Fibroblast of pulmonary artery (primary cell): ENCODE measurements at places on chromosomes 5 and 9.

- no peak for DNase-seq
Observed at GRCh38 chr9:132774886-132775285, 103.2 kb downstream of the AK8 start.

DNA sequence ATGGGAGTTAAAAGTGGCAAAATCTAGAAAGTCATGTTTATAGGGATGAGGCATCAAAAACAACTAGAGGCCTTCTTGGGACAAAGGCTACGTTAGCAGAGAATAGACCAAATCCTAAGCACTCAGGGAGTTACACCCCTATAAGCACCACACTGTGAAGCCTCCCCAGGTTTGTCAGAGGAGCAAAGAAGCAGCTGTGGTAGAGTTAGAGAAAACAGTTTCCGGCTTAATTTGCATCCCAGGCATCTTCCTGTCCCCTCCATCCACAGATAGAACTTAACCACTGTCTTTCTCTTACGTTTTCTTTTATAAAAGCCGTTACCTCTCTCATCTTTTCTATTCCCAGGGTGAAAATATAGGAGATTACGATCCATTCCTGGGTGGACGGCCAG, 188.6 kb upstream of the KLF9 start:
- no peak for DNase-seq

- no peak for DNase-seq
Observed at GRCh38 chr9:125986966-125987365, 239.8 kb downstream of the PBX3 start.

GRCh38 chr5:173399851-173400250, 71.6 kb upstream of the STC2 start:
- DNase-seq, result no peak

GRCh38 chr5:68279984-68280383, 64.4 kb downstream of the PIK3R1 start:
- no peak for DNase-seq

- no peak for DNase-seq
Observed at GRCh38 chr9:22529426-22530199, 83.0 kb downstream of the DMRTA1 start.

- peak; percentile 95 for DNase-seq
Observed at GRCh38 chr5:84487963-84488362, 103.3 kb upstream of the EDIL3 start.

DNA sequence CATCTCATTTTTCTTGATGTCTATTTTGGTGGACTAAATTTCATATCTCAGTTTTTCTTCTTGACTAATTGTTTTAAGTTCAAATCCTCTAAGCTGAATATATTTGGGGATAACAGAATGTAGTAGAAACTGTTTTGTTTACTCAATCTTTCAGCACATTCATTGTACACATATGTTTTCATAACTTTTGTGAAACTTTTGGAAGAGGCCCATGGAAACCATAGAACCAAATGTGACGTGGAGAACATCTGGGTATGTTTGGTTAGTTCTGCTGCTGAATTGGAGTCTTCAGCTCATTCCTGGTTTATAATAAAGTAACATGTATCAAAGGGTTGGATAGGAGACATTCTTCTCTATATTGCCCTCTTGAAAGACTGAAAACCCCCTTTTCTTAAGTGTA, 88.4 kb downstream of the CCDC171 start:
- DNase-seq, result no peak

- DNase-seq, result no peak
Observed at GRCh38 chr5:147920420-147921030, 14.2 kb upstream of the C5orf46 start.

DNA sequence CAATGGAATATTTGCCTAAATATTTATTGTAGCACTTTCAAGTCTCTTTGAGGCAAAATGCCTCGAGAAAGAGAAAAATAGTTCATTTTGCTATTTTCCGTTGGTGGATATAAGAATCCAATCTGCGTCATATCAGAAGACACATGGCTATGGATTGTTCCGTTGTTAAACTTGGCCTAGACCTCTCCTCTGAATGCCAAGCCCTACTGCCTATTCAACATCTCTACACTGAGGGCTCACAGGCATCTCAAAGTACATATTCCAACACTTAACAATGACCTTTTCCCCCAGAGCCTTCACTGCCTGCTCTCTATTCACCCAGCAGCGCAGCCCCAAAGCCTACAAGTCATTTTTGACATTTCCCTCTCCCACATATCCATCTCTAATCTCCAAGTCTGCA, 350.1 kb downstream of the GLIS3 start:
- DNase-seq, result no peak

GRCh38 chr5:135126688-135127438, 92.8 kb upstream of the PITX1 start:
- DNase-seq, result no peak

DNA sequence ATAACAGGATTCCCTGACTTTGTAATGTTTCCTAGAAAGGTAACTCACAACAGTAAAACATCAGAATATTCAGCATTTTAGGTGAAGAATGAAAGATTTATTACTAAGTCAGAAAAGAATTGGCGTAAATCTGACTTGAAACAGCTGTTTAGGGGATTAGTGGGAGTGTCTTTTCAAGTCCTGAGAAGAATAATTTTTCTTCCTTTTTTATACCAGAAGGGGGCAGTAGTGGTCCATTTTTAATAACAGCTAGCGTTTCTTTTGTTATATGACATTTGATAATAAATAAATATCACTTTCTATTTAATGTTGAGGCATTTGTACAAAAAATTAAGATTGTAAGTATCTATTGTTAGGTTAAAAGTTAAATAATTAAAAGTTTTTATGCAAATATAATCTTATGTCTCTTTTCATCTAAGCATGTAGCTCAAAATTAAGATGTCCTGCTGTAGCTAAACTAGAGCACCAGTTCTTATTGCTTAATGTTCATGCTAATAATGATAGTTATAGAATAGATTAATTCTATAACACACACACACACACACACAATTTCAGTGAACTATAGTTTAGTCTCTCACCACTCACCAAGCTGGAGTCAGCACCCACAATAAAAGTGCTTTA, 258.7 kb upstream of the ARRDC3 start:
- peak; percentile 64 for DNase-seq

- DNase-seq, result no peak
Observed at GRCh38 chr5:132325691-132326090, 31.5 kb downstream of the SLC22A4 start.

DNA sequence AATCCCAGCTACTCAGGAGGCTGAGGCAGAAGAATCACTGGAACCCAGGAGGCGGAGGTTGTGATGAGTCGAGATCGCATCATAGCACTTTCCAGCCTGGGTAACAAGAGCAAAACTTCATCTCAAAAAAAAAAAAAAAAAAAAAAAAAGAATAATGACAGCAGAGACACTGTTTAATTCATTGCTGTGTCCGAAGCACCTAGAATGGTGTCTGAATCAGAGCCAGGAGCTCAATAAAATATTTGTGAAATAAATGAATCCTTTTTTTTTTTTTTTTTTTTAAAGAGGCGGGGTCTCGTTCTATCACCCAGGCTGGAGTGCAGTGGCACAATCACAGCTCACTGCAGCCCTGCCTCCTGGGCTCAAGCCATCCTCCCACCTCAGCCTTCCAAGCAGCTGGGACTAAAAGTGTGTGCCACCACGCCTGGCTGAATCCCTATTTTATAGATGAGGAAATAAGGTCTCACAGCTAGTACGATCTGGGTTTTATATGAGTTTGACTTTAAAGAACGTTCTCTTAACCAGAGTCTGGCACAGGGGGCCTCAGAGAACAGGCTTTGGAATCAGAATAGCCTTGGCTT, 47.8 kb downstream of the THOC3 start:
- no peak for DNase-seq

- no peak for DNase-seq
Observed at GRCh38 chr9:85502815-85503655, 238.7 kb downstream of the AGTPBP1 start.

DNA sequence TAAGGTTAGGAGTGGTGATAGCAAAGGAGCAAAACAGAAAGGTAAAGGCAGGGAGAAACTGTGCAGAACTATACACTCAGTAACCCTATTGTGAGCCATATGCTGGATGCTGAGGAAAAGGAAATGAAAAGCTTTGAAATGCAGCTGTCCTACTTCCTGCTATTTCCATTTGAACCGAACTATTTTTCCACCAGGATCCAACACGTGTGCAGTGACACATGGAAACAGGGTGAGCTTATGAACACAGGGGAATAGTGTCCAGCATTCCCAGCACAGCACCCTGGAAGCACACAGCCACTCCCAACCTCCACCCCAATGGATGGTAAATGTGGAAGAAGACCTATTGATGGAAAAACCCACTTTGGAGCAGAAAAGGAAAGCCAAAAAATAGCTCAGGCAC, 69.0 kb upstream of the SLC12A2 start:
- peak; percentile 11 for DNase-seq

DNA sequence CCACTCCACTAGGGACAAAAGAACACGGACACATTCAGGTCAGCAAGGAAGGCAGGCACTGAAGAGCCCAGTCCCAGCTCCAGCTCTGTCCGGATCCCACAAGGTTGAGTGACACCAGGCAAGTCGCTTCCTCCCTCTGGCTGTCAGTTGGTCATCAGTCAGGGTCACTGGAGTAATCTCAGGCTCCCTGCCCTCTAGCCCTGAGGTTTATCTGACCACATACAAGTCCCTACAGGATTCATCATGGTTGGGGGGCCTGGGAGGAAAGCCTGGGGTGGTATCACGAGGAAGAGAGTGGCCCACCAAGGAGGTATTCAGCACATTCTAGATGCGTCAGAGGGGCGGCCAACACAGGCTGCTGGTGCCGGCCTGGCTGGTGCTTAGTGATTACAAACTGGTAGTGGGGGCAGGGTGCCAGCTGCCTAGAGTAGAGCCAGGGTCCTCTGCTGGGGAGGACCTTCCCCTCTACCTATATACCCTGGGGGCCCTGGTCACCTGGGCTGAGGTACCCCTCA, 81.5 kb downstream of the SHB start:
- DNase-seq, result no peak

DNA sequence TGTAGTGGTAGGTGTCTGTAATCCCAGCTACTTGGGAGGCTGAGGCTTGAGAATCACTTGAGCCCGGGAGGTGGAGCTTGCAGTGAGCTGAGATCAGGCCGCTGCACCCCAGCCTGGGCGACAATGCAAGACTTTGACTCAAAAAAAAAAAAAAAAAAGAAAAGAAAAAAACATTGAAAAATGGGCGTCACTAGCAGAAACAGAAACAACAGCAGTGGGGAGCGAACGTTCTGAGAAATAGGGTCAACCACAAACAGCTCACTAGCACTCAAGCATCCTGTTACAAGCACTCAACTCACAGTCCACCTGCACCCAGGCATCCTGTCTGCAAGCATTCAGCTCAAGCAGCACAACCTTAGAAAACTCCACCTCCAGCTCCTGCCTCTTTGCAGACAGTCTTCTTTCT, 17.2 kb downstream of the TRIM14 start:
- no peak for DNase-seq

- peak; percentile 31 for DNase-seq
Observed at GRCh38 chr5:176693477-176693851, 46.2 kb downstream of the TSPAN17 start.

DNA sequence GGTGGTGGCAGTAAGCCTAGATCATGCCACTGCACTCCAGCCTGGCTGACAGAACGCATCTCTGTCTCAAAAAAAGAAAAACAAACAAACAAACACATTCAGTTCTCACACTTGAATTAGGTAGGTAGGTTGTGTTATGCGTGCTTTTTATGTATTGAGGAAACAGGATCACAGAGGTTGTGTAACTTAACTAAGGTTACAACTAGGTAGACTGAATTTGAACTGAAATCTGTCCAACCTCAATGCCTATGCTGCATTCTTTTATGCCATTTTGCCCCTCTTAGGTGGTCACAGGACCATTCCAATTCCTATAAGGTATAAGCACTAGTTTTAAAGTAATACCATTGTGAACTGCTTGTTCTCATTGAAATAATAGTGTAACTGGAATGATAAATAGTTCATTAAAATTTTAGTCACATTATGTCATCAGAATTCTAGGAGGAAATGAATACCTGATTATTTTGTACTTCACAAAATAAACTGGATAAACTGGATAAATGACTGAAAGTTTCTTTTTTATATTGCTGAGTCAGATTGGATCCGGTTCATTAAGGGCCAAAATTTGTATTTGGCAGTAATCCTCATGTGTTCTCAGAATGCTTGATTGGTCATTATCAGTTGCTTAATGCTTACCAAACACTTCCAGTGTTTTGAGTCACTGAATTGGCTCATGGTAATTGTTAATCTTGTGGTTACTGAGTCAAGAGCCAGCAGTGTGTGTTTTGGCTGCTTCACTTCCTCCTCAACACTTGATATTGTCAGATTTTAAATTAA, 7.1 kb downstream of the UBAP1 start:
- peak; percentile 91 for DNase-seq

- DNase-seq, result no peak
Observed at GRCh38 chr5:179379321-179379890, 34.1 kb upstream of the ADAMTS2 start.

DNA sequence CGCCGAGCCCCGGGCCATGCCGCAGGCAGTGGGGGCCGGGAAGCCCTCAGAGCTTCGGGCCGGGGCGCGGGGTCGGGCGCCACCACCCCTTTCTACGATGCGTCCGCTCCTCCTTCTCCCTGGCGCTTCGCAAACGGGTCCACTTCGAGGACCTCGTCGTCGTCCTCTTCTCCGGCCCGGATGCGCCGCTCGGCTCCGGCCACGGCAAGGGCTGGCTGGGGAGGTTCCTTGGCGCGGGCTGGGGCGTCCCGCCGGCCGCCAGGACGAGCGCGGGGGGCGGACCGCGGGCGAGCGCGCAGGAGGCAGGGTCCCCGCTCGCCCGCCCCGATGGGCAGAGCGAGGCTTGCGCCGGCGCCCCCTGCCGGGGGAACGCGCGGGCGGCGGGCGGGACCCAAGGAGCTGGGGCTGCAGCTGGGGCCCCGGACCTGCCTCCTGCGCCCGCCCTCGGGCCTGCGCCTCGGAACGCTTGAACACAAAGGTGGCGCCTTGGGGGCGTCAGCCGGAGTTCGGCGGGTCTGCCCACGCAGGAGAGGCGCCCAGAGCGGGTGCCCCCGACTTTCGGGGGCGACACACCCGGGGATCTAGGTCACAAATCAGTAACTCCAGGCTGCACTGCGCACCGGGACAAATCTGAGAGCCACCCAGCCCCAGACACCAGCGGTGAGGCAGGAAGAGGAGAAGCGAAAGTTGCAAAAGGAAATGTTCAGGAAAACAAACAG, at the start of gene ROR2:
TSS of gene ROR2 (minus strand) at position 283 of the 719 bp plus-strand sequence.
- DNase-seq, result peak; percentile 70

GRCh38 chr5:94281236-94281801, 337.1 kb downstream of the KIAA0825 start:
- DNase-seq, result no peak

- no peak for DNase-seq
Observed at GRCh38 chr5:57042524-57042931, 90.6 kb upstream of the MIER3 start.

GRCh38 chr9:86521977-86522376, 167.8 kb upstream of the TUT7 start:
- peak; percentile 17 for DNase-seq

DNA sequence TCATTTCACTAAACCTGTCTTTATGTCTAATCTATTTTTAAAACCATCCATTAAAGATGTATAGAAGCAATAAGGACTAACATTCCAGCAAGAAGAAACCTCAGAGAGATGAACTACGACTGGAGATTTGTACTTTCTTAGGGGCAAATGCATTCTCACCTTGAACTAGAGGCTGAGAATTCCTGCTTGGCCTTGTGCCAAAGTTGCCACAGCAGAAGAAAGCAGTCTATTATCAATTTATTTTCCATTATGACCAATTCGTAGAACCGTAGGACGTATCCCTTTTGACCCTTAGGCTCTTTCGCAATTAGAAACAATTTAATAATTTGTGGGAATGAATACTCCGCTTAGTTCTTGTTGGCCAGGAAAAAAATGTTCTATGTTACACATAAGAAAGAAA, 1647.4 kb upstream of the CDH9 start:
- no peak for DNase-seq
